ENCODE measurements at places on chromosomes 7 and 10.

DNA sequence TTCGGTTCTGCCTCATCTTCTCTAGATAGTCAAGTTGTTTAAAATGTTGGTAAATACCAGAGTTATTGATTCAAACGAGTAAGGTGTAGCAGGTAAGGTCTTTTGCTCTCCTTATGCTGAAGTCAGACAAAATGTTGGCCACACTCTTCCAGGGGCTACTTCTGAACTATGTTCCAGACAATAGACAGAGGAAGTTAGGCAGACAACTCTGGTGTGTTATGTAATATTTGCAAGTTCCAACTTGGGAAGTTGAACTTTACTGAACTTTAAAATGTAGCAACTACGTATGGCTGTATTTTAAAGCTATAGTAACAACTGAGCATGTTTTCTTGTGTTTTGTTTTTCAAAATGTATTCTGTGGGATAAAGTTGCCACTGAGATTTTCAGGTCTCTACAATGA, 125.7 kb upstream of the NEBL start:
- DNase-seq, result no peak

DNA sequence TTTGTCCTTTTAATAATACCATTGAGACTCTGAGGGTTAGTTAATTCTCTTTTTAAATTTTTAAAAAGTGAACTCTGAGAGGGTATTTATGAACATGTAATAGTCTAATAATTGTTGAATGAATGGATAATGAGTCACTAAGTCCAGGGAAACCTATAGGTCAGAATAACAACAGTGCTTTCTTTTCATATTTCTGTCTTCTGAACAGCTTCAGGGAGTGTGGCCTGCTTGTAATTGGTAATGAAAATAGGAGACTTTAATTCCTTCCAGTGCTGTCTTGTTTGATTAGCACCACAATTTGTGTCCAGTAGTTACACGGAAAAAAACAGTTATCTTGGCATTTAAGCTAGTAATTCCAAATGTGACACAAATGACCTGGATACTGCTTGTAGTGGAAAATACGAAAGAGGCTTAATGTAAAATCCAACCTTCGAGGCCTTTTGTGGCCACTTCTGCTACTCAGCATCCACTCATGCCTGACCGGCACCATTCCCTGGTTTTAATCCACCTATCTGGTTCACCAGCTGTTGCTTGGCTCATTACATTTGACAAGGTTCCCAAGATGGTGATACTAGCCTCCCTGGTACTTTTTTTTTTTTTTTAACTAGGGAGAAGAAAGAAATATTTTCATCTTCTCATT, 149.3 kb upstream of the IMMP2L start:
- no peak for DNase-seq

DNA sequence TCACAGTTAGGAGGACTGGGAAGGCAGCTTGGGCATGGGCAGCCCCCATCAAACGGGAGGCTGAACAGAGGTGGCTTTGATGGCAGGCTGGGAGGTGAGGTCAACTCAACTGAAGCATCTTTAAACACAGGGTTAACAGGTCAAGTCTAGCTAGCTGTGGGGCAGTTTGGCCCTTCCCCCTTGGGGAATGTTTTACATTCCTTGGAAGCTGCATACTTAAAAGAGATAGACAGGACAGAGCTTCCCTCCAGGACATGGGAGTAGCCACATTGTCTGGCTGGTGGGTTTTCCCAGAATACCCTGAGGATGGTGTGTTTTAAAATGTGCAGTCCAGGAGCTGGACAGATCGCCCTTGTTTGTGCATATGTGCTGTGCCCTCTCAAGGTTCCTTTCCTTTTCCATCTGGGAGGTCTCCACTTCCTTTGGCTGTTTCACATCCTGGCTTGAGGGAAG, 6.8 kb upstream of the RASSF4 start:
- no peak for DNase-seq

DNA sequence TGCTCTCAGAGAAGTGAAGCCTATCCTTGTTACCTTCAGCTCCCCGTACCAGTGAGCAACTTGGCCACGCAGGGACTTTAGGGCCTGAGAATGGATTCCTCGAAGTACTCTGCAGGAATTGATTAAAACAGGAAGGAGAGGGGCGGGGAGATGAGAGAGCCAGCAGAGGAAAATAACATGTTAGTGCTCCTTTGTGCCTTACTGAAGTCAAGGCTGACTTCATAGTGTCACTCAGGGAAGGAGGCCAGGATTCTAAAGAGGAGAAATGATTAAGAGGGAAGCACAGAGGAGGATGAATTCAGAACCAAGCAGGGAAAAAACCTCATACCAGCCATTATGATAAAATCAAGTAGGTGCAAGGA, 195.6 kb upstream of the RHOBTB1 start:
- DNase-seq, result no peak

GRCh38 chr7:15481132-15481531, 80.7 kb downstream of the AGMO start:
- DNase-seq, result no peak

- no peak for DNase-seq
Measured at GRCh38 chr7:117071551-117071950, 118.2 kb downstream of the ST7 start.

DNA sequence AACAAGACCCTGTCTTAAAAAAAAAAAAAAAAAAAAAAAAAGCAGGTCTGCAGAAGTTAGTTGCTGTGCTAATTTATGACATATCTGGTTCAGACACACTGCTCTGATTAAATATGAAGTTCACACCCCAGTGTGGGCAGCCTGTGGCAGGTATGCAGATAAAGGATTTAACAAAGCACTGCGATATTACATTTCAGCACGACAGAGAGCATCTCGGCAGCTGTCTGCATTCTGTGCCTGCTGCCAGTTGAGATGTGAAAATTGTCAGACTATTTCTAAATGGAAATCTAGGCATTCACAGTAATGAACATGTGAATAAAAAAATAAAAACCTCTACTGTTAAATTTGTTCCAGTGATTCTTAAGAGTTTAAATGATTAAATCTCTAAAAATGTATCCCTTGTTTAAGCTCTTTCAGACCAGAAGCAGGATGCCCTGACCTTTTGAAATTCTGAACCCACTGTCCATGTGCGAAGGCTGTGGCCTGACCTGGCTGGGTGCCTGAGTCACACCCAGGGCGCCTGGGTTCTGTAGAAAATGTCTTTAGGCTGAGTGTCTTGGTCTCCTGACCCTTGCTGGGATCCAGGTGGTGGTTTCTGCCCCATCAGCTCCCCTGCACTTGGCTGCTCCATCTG, 272.9 kb downstream of the WDR37 start:
- DNase-seq, result no peak

DNA sequence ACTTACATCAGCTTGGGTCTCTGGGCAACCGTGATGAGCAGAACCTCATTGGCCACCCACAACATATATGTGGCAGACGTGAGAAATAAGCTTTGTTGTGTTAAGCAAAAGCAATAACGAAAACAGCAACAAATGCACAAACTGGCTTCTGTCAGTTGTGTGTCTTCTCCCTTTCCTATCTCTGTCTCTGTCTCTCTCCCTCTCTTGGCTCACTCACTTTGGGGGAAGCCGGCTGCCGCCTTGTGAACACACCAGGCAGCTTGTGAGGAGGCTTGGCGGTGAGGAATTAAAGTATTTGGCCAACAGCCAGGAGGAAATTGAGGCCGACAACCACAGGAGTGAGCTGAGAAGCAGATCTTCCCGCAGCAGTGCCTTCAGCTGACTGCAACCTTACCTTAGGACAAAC, 21.9 kb upstream of the CDCA7L start:
- DNase-seq, result no peak

DNA sequence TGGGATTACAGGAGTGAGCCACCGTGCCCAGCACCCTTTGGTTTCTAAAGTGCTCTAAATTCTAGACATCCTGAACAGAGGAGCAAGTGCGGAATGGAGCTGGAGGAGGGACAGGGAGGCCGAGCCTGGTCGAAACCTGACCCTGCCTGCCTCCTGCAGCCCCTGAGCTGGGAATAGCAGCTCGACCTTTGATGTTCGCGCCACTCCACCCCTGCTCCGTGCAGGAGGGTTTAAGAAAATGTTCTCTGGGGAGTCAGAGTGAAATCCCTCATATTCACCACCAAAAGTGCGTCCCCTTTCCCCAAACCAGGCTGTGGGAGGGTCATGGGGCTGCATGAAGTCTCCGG, 1.8 kb downstream of the PGAM2 start:
- DNase-seq, result no peak

- DNase-seq, result no peak
Measured at GRCh38 chr10:112639298-112639697, 192.3 kb downstream of the VTI1A start.

DNA sequence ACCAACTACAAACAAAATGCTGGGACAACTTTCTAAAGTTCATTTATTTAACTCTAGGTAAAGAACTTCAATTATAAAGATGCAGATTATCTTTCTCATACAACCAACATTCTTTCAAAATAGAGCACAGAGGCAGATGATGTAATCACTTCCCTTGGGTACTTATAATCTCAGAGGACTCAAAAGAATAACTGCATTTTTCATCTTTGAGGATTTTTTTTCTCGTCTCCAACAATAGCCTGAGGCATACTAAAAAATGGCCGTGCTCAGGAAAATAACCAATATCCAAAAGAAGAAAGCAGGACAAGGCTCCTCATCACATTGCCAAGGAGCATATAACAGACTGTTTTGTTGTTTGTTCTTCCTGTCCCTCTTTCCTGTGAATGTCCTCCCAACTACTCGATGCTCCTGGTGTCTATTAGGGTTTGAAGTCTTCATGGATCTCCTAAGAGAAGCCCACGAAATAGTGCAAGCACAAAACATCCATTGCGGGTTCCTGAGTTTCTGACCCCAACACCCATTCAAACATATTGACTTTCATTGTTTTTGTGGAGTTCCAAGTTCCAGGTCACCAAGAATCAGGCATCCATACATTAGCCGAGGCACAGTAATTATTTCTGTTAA, 182.9 kb downstream of the SORCS1 start:
- DNase-seq, result no peak

GRCh38 chr10:93224005-93224779, 150.5 kb downstream of the CYP26A1 start:
- no peak for DNase-seq

GRCh38 chr10:81873932-81874816, 820 bp upstream of the NRG3 start:
- DNase-seq, result no peak

GRCh38 chr7:131504157-131504899, 52.1 kb downstream of the PODXL start:
- no peak for DNase-seq

DNA sequence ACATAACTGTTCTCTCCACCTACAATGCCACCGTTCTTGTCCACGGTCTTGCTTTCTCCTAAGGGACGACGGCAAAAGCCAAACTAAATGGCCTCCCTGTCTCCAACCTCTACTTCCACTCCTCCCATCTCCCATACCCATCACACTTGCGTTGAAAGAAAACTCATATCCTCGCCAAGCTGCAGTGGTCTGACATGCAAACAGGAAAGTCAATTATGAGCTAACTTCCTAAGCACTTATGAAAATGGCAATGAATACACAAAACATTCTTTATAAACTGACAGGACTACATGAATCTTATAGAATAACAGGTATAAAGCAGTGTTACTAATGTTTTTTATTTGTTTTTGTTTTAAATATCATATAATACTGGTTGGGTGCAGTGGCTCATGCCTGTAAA, 46.4 kb downstream of the TYW1B start:
- no peak for DNase-seq
